NCI-H2081 treated with DMSO at 0.1 percent for 48 hours (cell line): ENCODE measurements at places on chromosomes 13 and 19.

- DNase-seq = no peak
These were observed 95.7 kb upstream of the CLDN10 start for GRCh38 chr13:95456815-95457214.

DNA sequence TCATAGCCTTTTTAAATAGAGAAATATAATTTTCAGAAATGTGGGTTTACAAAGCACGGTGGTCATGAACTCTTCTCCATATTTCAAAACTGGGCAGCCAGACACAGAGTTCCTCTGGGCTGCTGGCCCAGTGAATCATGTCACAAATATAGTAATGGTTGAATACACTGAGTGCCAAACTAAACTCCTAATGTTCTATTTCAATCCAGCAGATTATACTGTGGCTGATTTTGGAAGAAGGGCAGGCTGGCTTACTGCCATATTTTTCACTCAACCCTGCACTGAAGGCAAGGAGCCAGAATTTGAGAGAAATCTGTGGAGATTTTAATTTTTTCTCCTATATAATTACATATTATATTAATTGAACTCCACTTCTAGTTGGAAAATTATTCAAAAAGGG, 17.0 kb upstream of the PRR20A start:
- no peak for DNase-seq

DNA sequence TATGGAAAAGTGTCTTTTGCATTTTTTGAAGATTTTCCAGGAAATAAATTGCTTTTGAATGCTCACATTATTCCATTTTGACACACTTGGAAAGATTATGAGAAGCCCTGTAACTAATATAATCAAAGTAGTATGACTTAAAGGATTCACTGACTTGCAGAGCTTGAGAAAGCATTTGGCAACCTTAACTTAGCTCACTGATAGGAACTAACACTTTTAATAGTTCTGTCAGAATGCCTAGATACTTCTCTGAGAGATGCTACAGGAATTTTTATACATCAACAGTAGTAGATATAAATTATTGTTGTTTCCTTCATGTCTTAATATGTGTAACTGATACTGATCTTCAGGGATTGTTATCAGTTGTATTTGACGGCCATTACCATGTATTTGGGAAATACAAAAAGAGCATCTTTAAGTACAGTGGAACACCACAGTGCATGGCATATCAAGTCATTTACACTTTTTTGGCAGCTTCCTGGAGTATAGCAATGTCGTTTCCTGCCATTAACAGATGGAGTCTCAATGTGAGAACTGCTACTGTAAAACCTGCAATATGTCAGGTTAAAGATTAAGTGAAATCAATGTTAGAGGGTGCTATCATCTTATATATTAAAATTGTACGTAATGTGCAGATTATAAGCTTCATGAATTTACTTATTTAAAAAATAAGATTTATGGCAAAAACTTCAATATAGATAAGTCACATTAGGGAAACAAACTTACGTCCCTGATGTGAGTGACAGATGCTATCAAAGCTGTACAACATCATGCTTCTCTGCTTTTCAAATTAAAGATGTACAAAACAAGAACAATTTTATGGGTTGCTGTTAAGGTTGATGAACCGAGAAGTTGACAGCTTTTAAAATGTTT, 1159.8 kb upstream of the MIR17HG start:
- no peak for DNase-seq

- no peak for DNase-seq
These were observed 522 bp upstream of the CHMP2A start for GRCh38 chr19:58555369-58555885.

DNA sequence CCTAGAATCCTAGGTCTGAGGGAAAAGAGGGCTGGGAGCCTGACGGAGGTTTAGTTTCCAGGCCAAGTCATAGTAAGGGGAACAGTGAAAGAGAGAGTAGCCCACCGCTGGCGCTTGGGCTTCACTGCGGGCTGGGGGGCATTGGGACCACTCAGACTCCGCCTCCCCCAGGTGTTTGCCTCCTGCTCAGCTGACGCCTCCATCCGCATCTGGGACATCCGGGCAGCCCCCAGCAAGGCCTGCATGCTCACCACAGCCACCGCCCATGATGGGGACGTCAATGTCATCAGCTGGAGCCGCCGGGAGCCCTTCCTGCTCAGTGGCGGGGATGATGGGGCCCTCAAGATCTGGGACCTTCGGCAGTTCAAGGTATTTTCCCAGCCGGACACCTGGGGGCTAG, 4.5 kb upstream of the KCNJ14 start:
- no peak for DNase-seq

DNA sequence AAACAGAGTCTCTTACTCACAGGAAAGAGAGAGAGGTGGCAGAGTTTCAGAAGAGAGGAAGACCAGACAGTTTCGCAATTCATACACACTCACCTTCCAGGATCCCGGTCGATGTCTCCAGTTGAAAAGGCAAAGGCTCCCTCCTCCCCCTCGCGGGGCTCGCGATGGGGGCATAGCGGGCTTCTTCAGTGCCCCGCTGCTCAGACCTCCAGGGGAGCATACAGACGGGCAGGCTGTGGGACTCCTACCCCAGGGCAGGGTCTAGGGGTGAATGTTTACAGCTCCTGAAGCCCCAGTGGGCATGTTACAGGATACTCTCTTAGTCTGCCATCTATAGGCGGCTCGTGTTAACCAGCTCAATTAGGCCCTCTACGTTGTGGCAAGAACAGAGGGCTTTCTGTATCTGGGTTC, 139.2 kb downstream of the SLITRK5 start:
- DNase-seq = no peak

DNA sequence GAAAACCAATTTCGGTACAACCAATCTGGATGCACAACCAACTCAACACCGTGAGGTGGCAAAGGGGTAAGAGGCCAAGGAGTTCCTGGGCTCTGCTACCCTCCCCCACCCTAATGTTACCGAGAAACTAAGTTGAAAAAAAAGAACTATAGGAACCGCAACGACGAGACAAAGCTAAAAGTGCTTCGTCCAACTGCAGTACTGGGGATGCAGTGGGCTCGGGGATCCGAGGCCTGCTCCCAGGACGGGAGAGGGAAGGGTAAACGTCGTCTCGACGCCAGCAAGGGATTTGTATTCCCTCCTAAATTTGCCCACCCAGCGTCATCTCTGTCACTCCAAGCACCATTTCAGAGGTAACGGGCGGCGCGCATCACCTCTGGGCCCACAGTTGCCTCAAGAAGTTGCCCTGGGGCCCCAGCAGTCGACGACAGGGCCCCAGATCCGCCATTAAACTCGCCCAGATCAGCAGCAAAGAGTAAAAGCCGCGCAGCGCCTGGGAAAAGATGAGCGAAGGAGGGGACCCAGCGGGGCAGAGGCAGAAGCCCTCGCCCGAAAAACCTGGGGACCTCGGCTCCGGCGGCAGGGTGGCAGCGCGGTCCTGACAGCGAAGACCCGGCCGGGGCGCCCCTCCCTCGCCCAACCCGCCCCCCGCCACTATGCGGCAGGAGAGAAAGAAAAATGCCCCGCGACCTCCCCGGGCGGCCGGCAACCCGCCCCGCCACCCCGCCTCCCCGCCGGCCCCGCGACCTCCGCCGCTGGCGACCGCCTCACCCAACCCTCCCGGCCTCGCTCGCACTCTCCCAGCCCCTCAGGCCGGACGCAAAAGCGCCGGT, 752 bp downstream of the ZMYM5 start:
- DNase-seq = no peak

- DNase-seq = no peak
These were observed 13.9 kb downstream of the ZNF543 start for GRCh38 chr19:57334191-57334590.

- DNase-seq = no peak
These were observed 313.4 kb upstream of the TMTC4 start for GRCh38 chr13:100987948-100988347.

- no peak for DNase-seq
These were observed 23.1 kb upstream of the TSHZ3 start for GRCh38 chr19:31372246-31372781.

DNA sequence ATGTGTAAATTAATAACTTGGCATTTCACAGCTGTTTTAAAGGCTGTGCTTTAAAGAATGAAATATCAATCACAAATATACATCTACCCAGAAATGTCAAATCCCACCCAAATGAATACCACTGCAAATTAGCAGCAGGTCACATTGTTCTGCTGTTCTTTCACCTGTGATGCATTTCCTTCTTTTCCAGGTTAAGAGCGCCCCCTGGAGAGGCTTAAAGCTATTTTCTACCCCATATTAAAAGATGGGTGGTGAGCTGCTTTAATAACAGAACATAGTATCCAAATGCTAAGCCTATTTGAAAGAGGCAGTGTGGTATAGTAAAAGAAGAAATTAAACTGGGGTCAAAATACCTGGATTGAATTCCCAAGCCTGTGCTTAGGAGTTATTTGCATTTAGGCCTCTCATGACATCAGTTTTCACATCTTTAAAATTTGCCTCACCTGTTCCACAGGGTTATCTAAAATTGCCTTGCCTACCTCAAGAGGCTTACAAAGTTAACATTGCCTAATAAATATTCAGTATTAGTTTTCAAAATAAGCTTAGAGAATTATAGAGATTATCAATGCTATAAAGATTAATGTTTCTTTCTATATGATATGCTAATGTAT, 396.9 kb upstream of the SLITRK5 start:
- peak; percentile 46 for DNase-seq

GRCh38 chr13:27578121-27579030, 42.0 kb downstream of the LNX2 start:
- no peak for DNase-seq

GRCh38 chr19:38425222-38425809, 703 bp downstream of the RASGRP4 start:
- DNase-seq = no peak

GRCh38 chr13:30037306-30037705, 186.9 kb upstream of the UBL3 start:
- DNase-seq = no peak

- no peak for DNase-seq
These were observed 441.1 kb upstream of the HTR2A start for GRCh38 chr13:47337781-47338507.

GRCh38 chr13:53612200-53612599, 583.6 kb downstream of the OLFM4 start:
- no peak for DNase-seq

- no peak for DNase-seq
These were observed 9.4 kb downstream of the IFNL2 start for GRCh38 chr19:39277598-39277997.

- DNase-seq = no peak
These were observed 5.1 kb upstream of the KLF2 start for GRCh38 chr19:16319481-16319880.

- DNase-seq = peak; percentile 80
These were observed 12.6 kb downstream of the XRCC1 start for GRCh38 chr19:43562698-43563241.

- no peak for DNase-seq
These were observed 21.1 kb downstream of the KBTBD6 start for GRCh38 chr13:41111454-41111853.

- no peak for DNase-seq
These were observed 486 bp downstream of the ZNF808 start for GRCh38 chr19:52527956-52528351.

GRCh38 chr13:24280720-24281119, 28.7 kb upstream of the C1QTNF9 start:
- no peak for DNase-seq

GRCh38 chr19:17775245-17775927, 19.6 kb upstream of the B3GNT3 start:
- DNase-seq = no peak

DNA sequence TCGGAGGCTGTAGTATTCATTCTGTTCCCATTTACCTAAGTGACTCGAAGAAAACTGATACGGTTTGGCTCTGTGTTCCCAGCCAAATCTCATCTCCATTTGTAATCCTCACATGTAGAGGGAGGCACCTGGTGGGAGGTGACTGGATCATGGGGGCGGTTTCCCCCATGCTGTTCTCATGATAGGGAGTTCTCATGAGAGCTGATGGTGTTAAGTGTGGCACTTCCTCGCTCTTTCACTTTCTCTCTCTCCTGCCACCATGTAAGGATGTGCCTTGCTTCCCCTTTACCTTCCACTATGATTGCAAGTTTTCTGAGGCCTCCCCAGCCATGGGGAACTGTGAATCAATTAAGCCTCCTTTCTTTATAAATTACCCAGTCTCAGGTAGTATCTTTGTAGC, 23.5 kb downstream of the SLAIN1 start:
- DNase-seq = no peak

- DNase-seq = no peak
These were observed 29.7 kb downstream of the OLFM2 start for GRCh38 chr19:9906475-9907087.

DNA sequence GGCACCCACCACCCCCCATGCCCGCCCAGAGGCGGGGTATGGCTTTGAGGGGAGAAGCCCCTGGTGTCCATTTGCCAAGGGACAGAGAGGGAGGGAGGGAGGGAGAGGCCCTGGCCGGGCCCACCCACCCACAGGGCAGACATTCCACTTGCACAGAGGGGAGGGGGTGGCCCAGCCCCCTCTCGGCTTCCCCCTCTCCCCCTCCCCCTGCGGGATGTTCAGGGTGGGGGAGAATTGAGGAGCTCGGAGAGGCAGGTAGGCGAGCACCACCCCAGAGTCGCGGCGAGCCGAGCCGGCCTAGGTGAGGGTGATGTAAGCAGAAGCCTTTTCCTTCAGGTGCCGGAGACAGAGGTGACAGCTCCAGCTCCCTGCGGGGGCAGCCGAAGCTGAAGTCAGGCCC, 12.3 kb downstream of the DPF1 start:
- no peak for DNase-seq

DNA sequence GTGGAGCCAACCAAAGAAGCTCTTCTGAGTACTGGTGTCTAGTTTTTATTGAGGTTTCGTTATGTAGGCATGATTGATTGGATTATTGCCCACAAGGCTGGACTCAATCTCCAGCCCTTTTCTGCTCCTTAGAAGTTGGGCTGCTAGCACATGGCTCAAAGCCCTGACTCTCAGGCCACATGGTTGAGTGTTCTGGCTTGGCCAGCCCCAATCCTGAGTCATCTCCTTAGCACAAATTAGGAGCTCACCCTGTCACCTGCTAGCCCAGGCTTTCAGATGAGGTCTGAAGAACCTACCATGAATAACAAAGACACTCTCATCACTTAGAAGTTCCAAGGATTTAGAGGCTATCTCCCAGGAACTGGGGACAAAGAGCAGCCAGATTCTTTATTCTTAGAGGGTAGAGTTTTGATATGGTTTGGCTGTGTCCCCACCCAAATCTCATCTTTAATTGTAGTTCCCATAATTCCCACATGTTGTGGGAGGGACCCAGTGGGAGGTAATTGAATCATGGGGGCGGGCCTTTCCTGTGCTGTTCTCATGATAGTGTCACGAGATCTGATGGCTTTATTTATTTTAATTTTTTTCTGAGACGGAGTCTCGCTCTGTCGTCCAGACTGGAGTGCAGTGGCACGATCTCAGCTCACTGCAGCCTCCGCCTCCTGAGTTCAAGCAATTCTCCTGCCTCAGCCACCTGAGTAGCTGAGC, 11.3 kb downstream of the DPY19L3 start:
- no peak for DNase-seq

DNA sequence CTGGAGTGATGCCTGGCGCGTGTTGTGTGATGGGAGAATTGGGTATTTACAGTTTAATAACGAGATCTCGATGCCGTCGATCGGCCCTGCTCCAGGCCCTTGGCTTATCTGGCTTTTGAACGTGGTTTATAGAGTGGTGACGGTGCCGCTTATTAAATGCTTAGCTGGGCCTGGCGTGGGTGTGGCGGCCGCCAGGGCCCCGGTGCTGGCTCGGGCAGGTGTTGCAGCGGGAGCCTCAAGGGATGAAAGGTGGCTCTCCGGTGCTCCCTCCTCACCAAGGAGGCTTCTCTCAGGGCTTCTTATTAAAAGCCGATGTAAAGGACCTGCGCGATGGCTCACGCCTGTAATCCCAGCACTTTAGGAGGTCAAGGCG, 173.8 kb downstream of the KDM4B start:
- DNase-seq = no peak
